HL-60 (cell line): ENCODE measurements at places on chromosomes 7 and 10.
A peak's percentile ranks its signal among the peaks of the same experiment; 100 is the strongest.

DNA sequence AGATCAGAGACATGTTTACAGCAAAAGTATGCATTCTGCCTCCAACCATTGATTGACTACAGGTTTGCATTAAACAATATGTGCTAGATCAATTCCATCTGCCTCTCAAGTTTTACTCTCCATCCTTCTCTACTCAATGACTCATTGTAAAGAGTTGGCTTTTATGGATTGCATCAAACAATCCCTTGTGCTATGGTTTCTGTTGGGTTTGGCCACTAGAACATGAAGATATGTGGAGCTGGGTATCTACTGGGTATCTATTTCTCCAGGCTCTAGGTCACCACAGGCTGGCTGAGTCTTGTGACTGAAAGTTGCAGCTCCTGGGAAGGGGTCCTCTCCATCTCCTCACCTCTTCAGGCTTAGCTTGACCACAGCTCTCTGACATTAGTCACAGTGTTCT lies 204.7 kb downstream of the DGKI start:
- DNase-seq = no peak

DNA sequence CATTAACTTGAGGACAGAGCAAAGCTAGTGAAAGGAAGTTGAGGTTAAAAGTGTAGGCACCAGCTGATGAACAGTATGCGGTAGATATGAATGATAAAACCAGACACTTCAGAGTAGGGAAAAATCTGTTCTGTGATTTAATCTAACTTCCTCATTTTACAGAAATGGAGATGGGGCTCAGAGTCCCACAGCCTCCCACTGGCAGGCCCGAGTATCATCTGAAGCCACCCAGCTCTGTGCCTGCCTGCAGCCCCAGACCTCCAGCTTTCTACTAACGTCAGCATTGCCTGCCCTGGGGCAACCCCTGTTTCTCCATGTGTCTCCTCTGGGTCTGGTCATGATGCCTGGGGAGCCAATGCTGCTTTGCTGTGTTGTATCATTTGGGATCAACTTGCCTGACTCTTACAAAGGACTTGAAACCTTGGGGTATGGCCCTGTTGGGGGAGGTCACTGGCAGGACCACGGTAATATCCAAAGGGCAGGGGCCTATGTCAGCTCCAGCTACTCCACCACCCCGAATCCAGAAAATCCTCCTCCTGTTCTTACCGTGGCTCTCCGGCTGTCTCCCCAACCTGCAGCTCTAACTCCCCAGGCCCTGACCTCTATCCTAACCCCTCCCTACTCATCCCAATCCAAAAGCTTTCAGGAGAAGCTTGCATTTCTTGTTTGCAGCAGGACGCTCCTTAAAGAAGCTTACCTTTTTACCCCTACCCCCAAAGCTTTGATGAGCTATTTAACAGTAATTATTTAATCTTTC lies 56.2 kb upstream of the NPY start:
- no peak for DNase-seq

DNA sequence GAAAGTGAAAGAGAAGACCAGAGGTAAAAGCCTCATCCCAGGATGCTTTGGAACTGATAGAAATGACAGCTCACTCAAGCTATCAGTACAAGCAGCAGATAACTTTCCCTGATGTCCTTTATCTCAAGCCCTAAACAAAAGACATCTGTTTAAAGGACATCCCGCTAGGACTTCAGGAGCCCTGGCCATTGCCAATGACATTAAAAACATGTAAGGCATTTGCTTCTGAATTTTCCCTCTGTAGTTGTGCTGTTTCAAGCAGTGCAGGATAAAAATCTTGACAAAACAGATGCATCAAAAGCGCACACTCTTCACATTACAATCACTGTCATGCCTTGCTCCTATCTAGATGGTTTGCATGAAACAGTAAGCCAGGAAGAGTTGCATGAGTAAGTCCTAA lies 159.8 kb downstream of the AOAH start:
- DNase-seq = no peak

- DNase-seq = peak; percentile 10
Observed at GRCh38 chr10:77251297-77252013, 386.2 kb downstream of the KCNMA1 start.

DNA sequence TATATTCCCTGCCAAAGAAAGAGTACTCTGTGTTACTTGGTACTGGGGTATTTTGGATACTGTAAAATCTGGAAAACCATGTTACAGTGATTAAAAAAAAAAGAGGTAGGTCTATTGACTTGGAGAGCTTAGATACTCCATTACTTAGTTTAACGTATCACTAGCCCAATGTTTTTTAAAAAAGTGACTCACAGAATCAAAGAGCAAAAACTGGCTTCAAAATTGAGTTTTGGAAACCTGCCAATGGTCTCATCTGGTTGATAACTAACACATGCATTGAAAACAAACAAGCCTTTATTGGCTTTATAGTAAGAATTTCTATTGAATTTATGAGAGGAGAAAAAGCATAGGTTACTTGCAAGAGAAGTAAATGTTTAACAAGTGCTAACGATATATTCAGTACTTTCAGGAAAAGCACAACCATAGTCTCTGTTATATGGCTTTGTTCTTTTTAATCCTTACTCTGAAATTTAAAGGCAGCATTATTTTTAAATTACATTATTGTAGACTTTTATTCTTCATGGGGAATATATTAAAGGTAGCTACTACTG lies 563.3 kb upstream of the SORCS1 start:
- DNase-seq = no peak

DNA sequence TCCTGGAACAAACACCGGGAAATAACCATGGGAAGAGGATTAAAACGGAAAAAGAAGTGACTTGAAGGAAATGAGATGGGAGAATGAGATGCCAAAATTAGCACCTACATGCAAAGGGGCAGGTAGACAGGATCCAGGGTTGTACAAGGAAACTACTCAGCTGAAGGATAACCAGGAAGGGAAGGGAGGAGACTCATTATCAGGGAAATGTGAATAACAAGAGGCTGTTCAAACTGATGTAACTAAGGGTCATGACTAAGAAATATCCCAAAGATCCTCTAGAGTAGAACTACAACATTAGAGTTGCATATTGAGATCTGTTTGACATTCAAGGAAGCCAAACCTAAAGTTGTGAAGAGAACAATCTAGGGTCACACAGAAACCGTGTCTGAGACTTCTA lies 166.2 kb upstream of the SP8 start:
- no peak for DNase-seq

DNA sequence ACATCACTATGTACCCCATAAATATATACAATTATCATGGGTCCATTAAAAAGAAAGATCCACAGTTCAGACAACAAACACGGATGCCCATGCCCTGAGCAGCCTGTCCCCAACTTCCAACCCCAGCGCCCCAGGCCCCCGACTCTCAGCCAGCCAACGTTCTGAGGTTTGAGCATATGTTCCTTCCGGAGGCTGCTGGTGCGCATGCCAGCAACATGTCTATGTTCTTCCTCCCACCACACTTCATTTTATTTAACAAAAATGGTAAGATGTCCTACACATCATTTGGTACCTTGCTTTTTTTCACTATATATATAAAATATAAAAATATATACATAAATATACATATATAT lies 250.9 kb downstream of the MAD1L1 start:
- no peak for DNase-seq

- no peak for DNase-seq
Observed at GRCh38 chr7:111004310-111004901, 86.5 kb upstream of the LRRN3 start.

GRCh38 chr10:54800741-54801421 lies at the start of gene PCDH15:
Gene PCDH15 (minus strand): TSS chr10:54801231. CDS start chr10:54664262, 136,969 bp downstream.
- DNase-seq = no peak

DNA sequence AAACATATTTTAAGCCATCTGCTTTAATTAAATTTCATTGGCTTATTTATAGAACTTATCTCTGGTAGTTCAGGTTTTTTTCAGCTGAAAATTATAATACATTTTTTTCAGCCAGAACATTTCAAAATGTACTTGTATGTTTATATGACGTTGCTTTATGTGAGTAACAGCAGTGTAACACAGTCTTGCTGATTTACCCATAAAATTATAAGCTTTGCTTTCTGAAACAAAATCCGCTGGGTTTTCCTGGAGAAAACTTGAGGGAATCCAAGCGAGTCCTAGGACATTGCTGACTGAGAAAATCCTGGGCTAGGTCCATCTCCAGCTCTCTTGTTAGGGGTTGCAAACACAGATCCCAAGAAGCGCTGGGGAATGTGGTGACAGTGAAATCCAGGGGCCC lies 112.2 kb upstream of the GATA3 start:
- no peak for DNase-seq
